ENCODE measurements at places on chromosomes 3 and 15.

DNA sequence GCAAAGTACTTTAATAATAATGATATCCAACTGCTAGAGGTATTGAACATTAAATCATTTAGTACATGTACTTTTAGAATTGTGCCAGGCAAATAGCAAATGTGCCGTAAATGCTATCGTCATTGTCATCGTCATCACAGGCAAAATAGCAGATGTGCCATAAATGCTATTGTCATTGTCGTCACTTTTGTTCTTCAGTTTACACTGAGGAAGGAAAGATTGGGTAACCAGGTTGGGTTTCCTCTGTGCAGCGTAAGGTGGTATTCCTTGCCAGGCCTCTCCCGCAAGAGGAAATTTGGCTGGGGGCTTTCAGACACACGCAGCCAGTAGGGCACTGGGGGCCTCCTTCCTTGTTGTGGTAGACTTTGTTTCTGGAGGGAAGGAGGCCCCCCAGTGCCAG, 26.4 kb downstream of the ABHD17C start:
- DNase-seq: no peak

GRCh38 chr3:135117977-135118376, 322.9 kb downstream of the EPHB1 start:
- DNase-seq: no peak

GRCh38 chr15:74200412-74200815, 2.2 kb downstream of the STRA6 start:
- DNase-seq: no peak

DNA sequence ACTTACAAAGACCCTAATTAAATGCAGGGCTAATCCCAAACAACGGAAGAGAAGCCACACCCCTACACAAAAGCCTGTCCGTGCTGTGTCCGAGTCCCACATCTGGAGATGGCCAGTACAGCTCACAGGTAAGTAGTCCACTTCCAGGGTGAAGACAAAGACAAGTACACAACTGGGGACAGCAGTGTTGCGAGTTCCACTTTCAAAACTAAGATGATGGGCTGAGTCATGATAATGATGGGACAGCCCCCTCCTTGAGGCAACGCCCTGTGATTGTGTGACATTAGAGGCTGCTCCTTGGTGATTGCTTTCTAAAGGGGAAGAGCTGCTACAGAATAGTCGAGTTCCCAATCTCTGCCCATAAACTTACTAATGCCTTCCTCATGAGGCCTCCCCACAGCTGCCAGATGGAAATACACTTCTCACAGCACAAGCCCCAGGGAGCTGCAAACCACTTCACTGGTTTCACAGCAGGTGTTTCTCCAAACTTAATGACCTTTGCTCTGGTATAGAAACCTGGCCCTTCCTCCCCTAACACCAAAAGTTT, 27.6 kb downstream of the RFT1 start:
- no peak for DNase-seq

- no peak for DNase-seq
Measured at GRCh38 chr15:47727676-47728075, 10.4 kb downstream of the SEMA6D start.

DNA sequence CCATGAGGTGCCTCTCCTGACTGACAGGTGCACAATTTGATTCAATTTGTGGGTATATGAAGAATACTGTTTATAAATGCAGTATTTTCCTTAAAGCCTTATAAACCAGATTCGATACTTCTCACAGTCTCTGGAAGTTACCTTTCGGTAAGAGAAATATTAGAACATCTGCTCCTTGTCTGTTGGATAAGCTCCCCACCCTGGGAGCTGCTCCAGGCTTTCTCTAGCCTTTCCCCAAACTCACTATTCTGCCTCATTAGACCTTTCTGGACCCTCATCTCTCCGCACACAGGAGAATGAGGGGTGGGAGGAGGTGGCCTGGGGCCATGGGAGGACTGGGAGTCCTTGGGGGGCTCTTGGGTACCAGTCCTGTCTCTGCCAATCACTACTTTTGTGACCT, 59.8 kb upstream of the TBC1D21 start:
- no peak for DNase-seq

DNA sequence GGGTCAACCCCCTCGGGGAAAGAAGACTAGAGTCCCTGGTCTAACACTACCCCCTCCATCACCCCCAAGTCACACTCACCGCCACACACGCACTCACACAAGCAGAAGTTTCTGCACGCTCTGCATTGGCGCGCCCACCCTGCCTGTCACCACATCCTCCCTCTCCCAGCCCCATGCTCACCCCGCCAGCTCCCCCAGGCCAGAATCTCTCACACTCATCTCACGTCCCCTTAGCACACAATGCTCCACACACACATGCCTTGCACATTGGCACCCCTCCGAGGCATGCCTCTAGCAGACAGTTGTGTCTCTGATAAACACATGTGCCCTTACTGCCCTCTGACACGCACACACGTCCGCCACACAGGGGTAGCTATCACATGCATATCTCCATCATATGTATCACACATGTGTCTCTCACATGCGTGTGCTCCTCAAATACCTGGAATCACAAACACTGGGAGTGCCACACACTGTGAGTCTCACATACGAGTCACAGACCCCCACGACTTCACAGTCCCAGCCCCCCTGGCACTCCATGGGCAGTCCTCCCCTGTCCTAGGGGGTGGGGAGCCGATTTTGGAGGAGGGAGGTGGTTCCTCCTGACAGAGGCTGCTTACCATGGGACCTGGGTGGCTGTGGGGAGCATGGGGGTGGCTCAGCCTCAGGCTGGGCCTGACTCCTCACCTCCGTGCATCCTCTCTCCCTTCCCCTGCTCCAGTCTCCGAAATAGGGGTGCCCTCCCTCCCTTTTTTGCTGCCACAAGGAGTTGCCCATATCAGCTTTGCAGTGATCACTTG, 898 bp downstream of the FBLN2 start:
- DNase-seq: no peak

DNA sequence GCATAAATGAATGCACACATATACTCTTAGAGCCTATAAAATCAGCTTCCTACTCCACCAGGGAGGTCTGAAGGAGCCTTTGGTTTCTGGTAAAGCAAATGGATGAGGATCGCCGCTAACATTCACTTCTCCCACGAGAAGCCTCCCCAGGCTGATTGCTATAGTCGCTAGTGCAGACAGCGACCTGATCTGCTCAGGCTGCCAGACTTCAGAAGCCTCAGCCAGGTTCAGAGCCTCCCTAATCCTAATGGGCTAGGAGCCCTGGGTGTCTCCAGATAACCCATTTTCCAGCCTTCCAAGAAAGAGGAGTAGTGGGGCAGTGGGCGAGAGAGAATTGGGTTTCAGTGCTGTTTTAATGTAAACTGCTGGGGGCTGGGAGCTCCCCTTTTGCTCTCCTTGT, 35.4 kb downstream of the TPM1 start:
- no peak for DNase-seq

DNA sequence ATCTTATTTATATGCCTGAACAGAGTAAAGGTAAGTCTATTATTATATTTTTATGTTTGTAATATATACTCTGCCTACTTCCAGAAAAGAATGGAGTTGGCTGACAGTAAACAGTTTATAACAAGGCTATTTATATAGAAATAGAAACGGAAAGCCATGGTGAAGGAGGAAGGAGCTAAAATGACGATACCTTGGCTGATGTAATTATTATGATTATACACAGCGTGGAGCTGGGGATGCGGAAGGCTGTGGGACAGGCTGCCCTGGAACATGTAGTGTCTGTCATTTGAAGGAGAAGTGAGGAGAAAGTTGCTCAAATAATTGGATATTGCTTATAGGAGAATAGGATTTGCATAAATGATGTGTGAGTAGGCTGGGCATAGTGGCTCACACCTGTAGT, 37.8 kb downstream of the CEMIP start:
- no peak for DNase-seq

GRCh38 chr3:186210852-186211500, 102.1 kb upstream of the ETV5 start:
- no peak for DNase-seq

GRCh38 chr3:16112910-16113504, 61.5 kb upstream of the GALNT15 start:
- DNase-seq: no peak

- DNase-seq: no peak
Measured at GRCh38 chr3:194279101-194279500, 72.0 kb downstream of the CPN2 start.

- no peak for DNase-seq
Measured at GRCh38 chr3:13836658-13837587, 42.9 kb downstream of the WNT7A start.

DNA sequence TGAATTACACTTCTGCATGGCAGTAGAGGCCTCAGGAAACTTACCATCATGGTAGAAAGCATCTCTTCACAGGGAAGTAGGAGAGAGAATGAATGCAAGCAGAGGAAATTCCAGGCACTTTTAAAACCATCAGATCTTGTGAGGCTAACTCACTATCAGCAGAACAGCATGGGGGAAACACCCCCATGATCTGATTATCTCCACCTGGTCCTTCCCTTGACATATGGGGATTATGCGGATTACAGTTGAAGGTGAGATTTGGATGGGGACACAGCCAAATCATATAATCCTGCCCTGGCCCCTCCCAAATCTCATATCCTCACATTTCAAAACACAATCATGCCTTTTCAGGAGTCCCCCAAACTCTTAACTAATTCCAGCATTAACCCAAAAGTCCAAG, 691.1 kb downstream of the SI start:
- DNase-seq: no peak

- DNase-seq: no peak
Measured at GRCh38 chr15:35123743-35124142, 38.6 kb upstream of the NANOGP8 start.

- no peak for DNase-seq
Measured at GRCh38 chr3:35601959-35602358, 37.4 kb upstream of the ARPP21 start.

DNA sequence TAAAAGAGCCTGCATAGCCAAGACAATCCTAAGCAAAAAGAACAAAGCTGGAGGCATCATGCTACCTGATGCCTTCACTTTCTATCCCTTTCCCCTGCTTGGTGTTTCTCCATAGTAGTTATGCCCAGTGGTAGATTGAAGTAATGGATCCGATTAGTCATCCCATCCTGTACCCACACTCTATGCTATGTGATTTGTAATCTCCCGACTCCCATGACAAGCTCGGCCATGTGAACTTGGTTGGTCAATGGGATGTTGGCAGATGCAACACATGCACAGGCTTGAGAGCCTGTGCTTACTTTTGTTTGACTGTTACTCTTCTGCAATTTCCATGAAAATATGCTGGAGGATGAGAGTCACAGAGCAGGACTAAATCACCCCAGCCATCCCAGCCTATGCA, 334.9 kb upstream of the DPH6 start:
- no peak for DNase-seq

DNA sequence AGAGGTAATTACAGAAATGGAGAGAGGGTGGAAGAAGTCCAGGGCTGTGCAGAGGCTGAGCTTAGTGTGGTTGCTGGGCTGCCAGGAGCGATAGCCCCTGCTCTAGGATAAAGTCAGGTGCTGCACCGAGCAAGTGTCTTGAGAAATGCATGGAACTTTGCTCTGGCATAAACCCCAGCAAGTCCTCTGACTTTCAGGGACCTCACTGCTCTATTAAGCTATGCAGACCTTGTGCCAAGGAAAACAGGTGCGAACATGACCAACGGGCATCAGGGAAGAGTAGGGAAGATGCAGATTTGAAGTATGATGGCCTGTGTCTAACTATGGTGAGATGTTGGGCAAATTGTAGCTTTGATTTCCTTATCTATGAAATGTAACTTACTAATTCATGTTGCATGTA, 416.8 kb downstream of the NR2F2 start:
- no peak for DNase-seq

GRCh38 chr3:101817992-101818391, 31.3 kb upstream of the NFKBIZ start:
- DNase-seq: no peak

- no peak for DNase-seq
Measured at GRCh38 chr3:51559411-51559888, 20.9 kb downstream of the RAD54L2 start.

DNA sequence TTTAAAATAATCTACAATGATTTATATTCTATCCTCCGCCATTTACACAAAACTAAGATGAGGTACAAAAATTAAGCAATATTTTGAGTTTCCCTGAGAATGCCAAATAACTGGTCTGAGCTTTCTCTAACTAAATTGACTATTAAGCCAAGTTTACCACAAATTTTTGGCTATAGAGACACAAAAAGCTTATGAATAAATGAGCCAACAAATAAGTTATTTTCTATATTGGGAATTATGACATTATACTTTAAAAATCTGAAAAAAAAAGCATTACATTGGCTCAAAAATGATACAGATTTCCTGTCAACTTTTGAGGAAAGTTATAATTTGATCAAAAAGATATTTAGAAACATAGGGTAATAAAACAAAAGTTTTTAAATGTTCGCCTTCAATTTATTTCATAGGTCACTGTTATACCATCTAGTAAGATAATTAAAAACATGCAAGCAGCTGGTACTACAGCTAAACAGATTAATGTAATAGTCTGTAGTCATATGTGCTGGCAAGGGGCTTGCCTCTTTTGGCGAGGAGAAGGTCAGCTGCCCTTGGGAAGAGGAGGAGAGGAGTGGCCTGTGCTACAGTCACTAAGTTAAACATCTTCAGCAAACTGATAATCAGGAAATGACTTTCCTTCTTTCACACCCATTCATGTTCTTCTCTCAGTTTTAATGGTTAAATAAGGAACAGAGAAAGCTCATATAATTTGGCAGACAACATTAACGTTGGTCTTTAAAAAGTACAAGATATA, 318.5 kb downstream of the TBC1D5 start:
- no peak for DNase-seq

DNA sequence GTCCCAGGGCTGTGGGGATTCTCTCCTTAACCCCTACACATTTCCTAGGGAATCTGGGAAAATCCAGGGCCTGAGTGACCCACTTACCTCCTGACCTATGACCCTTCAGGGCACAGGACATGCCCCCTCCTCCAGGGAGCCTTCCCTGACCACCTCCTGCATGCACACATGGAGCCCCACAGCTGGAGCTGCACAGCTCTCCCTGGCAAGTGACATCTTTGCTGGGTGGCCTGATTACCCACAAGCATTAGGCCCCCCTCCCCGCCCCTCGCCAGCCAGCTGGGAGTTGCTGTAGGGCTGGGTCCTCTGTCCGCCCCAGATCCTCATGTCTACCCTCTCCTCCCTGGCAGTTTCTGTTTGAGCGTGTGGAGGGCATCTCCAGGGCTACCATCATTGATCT, 21.4 kb downstream of the HDAC11 start:
- DNase-seq: no peak

DNA sequence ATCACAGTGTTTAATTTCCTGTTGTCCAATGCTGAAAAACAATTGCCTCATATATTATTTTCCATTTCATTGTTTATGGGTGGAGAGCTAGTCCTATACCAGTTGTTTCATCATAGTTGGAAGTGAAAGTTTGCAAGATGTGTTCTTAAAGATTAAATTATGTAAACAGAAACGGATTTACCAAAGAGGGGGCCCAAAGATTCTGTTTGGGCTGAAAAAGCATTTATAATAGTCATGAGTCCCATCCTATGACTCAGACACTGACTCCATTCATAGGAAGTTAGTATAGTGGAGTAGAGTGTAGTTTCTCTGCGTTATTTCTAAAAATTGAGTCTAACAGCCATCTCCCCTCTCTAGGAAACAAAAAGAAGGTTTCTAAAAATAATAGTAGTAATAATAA, 24.3 kb downstream of the NFKBIZ start:
- no peak for DNase-seq

GRCh38 chr3:133836497-133837158, 31.0 kb downstream of the SRPRB start:
- no peak for DNase-seq

GRCh38 chr3:73547427-73548248, 77.1 kb downstream of the PDZRN3 start:
- DNase-seq: no peak

Measured in NCI-H1436 (cell line).